Jurkat, Clone E6-1 (cell line): ENCODE measurements at places on chromosomes 3 and 15.

GRCh38 chr3:23659840-23660430 is 145.8 kb upstream of the UBE2E1 start:
- DNase-seq = no peak

GRCh38 chr15:79515300-79516027 is 83.3 kb downstream of the MINAR1 start:
- DNase-seq = no peak

DNA sequence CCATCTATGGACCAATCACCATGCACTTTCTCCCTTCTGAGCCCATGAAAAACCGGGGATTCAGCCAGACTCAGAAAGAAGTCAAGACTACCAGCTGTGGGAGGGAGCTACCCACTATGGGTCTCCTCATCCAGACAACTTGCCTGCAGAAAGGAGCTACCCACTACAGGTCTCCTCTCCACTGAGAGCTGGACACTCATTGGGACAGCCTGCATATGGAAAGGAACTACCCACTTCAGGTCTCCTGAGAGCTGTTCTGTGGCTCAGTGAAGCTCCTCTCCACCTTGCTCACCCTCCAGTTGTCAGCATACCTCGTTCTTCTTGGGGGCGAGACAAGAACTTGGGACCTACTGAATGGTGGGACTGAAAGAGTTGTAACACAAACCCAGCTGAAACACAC is 22.3 kb upstream of the ZBED2 start:
- DNase-seq = no peak

GRCh38 chr3:146781059-146781458 is 175.9 kb upstream of the PLSCR5 start:
- no peak for DNase-seq

GRCh38 chr3:128971421-128972100 is 22.3 kb downstream of the CFAP92 start:
- no peak for DNase-seq

GRCh38 chr15:39896101-39896500 is 24.0 kb downstream of the GPR176 start:
- no peak for DNase-seq

DNA sequence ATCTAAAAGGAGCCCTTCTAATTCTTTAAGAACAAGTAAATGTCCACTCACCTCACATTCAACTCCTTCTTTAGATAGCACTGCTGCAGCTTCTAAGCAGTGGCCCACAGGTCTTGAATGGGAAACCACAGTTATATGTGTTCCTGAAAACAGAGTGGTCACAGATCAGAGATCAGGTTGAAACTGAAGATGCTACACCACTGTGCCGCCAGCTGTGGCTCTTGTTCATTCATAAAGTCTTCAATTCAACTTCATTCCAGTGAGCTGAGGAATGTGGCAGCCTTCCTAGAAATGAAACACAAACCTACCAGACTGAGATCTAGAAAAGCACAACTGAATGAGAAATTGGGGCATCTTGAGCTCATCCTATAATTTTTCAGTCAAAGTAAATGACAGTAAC is 4.0 kb downstream of the PDHB start:
- no peak for DNase-seq

- no peak for DNase-seq
Measured at GRCh38 chr15:43776101-43776717, 557 bp downstream of the ELL3 start.

GRCh38 chr3:101128786-101129185 is 135.6 kb upstream of the ABI3BP start:
- no peak for DNase-seq

GRCh38 chr3:32154205-32154579 is 47.8 kb downstream of the GPD1L start:
- no peak for DNase-seq

- no peak for DNase-seq
Measured at GRCh38 chr15:40830884-40831283, 2.4 kb upstream of the PPP1R14D start.

GRCh38 chr3:43523454-43524053 is 98.3 kb downstream of the ANO10 start:
- no peak for DNase-seq

GRCh38 chr3:157807280-157807679 is 298.9 kb downstream of the SHOX2 start:
- DNase-seq = no peak

DNA sequence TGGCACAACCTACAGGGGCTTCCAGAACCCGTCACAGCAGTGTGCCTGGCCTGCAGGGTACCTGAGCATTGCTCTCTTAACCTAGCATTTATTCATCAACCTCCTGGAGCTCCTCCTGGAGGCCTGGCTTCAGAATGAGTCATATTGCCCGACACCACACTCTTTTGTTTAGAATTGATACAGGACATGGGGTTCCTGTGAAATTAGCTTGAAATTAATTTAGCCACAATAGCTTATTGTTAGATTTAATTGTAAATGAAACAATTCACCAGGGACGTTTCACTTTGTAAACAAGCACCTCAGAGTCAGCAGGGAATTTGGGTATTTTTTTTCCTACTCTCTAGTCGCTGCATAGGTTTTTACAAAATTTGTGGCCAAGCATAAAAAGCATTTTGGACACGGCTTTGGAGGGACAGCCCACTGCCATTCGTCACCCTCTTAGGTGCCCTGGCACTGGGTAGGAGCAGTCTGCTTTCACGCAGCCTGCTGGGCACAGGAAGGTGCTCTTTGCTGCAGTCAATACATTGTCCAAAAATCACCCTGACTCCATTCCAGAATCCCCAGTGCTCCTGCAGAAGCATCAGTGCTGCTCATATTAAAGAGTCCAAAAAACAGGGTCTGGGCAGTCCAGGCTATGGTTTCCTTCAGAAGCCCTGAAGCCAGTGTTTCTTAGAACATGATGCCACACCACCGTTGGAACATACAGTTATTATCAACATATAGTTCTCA is 60.8 kb upstream of the MEF2A start:
- DNase-seq = no peak

GRCh38 chr3:174268586-174268985 is 590.5 kb upstream of the NAALADL2 start:
- no peak for DNase-seq

GRCh38 chr3:30510596-30510995 is 95.8 kb upstream of the TGFBR2 start:
- no peak for DNase-seq

GRCh38 chr15:82105451-82106215 is 59.8 kb upstream of the MEX3B start:
- no peak for DNase-seq

- no peak for DNase-seq
Measured at GRCh38 chr3:31862666-31863279, 118.3 kb downstream of the OSBPL10 start.

DNA sequence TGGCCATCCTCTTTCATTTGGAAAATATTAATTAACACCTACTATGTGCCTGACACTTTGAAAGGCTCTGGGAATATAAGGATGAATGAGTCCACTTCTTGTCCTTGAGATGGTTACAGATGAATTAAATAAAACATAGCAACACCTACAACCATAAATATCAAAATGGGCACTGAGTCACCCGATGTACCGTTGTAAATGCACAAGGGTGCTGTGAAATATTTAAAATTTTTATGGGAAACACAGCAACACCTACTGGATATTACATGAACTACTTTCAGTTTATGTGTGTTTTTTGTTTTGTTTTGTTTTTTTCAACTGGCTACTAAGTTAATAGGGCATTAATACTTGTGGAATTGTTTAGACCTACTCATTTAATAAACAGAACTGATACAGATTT is 239.0 kb upstream of the NAALADL2 start:
- DNase-seq = no peak

GRCh38 chr3:60316121-60316797 is 935.0 kb downstream of the FHIT start:
- DNase-seq = no peak

DNA sequence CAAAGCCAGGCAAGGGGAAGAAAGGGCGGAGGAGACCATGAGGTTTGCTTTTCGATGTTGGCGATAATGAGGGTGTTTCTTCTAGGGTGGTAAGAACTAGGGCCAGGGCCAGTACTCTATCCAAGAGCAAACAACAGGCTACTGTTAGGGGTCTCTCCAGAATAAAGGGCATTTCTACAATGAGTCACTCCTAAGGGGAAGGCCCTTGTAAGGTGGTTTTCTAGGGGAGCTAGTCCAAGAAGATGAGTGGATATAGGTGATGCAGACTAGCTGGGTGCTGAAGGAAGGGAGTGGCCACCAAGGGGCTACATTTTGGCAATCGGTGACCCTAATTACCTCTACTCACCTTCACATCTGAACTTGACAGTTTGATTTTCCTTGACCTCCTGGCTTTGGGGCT is 148.5 kb upstream of the HACD2 start:
- DNase-seq = no peak

DNA sequence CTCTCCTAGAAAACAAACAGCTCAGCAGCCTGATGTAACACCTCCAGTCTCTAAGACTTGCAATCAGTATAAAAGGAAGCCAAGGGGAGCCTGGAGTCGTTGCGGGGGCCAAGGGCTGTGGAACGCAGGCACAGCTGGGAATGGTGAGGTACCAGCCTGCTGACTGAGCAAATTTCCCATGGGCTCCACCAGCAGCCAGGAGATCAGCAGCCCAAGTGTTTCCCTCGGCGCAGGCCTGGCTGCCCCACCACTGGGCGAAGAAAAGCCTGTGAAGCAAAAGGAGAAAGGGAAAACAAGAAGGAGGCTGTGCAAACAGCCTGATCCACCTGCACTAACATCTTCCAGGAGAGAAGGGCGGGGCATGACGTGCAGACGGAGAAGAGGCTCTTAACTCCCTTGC is 155.3 kb downstream of the SHQ1 start:
- no peak for DNase-seq

- peak; percentile 87 for DNase-seq
Measured at GRCh38 chr3:161310649-161311423, 60.5 kb downstream of the SPTSSB start.

- no peak for DNase-seq
Measured at GRCh38 chr15:40872791-40873693, 992 bp downstream of the RHOV start.

GRCh38 chr15:86526938-86527690 is 447.4 kb downstream of the AGBL1 start:
- no peak for DNase-seq
